Choroid plexus epithelial cell (primary cell): ENCODE measurements at places on chromosomes 6 and 20.

DNA sequence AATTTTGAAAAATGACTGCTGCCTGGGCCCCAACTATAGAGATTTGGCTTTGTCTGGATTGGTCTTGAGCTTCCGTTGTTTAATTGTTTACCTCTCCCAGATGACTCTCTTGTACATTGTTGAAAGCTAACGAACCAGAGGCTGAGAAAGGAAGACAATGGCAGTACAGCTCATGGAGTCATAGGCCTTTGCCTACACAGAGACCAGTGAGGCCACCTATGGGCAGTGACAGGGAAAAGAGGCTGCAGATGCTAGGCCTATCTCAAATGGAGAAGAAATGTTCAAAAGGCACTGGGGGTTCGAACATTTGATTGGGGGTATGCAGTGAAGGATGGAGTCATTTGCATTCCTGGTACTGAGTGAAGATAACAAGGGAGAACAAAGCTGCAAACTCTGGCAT is 29.1 kb downstream of the OPN5 start:
- DNase-seq: no peak

GRCh38 chr20:44649976-44650375 is 1.5 kb downstream of the ADA start:
- DNase-seq: no peak

DNA sequence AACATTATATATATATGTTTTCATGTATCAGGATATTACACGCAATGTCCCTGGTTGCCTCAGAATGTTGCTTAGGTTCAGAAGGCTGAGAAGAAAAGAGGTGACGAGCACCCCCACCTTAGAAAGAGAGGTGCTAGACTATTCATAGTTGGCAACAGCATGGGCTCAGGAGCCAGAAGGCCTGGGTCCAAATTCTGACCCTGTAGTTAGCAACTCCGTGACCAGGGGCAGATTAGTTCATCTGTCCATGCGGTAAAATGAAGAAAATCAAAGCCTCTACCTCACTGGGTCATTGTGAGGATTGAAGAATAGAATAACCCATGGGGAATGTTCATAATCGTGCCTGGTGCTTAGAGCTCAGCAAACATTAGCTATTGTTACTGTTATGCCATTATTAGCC is 5.4 kb upstream of the SIRT5 start:
- no peak for DNase-seq

DNA sequence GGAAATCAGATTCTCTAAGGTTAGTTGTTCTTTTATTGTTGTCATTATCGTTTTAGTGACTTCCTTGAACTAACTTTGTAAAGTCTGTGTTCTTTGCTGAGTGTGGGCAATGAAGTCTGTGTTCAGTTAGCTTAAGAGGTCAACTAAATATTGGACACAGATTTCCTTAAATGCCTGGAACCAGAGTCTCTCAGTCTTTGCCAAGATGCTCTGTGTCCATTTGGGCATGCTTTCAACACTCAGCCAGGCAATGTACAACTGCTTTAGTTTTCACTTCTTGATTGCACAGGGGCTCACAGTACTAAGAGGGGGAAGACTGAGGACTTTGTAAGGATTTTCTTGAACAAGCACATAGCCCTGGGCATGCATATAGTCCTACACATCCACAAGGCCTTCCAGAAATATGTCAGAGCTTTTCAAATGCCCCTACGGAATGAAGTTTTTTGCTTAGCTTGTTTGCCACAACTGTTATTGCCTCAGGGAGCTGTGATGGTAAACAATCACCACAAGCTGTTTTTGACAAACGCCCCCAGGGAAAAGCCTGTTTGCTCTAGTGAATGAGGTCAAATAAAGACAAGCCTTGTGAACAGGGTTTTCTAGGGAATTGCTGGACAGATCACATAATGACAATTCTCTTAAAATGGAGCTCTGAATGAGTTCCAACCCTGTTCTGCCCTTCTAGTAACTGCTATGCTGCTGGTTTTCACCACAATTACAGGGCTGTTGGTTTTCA is 82.5 kb downstream of the B3GAT2 start:
- DNase-seq: no peak

DNA sequence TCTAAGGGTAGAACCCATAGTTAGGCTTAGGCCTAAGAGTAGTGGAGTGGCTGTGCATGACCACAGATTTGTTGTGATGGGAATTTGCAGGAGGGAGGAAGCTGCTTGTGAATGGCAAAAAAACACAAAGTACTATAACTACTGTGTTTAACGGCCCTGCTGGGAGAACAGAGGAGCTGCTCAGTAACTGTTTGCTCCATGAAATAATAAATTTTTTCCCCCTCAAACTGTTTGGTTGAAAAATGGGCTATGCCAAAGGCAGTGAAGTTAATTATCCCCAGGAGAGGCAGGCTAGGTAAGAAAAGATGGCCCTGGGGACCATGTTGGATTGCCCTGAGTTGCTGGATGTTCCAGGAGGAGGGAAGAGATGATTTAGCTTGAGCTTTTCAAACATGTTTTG is 256.5 kb upstream of the PRND start:
- no peak for DNase-seq

DNA sequence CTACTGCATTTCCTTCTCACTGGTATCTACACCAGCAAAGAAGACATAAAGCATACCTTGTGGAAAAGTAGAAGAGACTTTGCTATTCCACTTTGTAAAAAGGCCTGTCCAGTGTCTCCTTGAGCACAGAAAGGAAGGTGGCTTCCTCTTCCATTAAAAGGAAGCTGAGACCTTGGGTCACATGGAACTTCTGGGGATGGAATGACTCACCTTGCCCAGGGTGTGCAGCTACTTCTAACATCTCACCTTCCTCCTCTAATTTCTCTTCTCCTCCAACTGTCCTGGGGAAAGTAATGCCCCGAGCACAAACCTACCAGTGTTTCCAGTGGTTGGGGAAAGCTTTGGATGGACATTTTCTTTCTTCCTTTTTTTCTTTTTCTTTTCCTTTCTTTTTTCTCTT is 848.8 kb upstream of the MAP3K7 start:
- DNase-seq: no peak
